Stimulated activated CD4-positive, alpha-beta T cell treated with anti-CD3 and anti-CD28 coated beads, Interleukin-1b, Interleukin-23, amount 100 ng/mL, for 24 hours (primary cell): ENCODE measurements at places on chromosomes 6 and 20.

DNA sequence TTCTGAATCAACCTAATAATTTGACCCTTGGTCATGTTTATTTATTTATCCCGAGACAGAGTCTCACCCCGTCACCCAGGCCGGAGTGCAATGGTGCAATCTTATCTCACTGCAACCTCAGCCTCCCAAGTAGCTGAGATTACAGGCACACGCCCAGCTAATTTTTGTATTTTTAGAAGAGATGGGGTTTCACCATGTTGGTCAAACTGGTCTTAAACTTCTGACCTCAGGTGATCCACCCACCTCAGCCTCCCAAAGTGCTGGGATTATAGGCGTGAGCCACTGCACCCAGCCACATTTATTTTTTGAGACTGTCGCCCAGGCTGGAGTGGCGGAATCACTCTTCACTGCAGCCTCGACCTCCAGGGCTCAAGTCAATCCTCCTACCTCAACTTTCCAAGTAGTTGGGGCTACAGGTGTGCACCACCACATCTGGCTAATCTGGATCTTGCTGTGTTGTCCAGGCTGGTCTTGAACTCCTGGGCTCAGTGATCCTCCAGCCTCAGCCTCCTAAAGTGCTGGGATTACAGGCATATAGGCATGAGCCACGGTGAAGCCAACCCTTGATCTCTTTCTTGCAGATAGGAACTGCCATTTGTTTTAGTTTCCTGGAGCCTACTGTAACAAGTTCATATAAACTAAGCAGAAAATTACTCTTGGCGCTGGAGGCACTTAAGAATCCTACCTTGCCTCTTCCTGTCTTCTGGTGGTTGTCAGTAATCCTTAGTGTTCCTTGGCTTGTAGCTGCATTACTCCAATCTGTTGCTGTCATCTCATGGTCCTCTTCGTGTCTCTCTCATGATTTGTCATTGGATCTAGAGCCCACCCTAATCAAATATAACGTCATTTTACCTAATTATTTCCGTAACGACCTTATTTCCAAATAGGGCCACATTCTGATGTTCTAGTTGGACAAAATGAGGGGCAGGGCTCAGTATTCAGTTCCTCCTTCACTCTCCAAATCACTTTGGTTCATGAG, 2.3 kb downstream of the RPS18 start:
- DNase-seq, result no peak

DNA sequence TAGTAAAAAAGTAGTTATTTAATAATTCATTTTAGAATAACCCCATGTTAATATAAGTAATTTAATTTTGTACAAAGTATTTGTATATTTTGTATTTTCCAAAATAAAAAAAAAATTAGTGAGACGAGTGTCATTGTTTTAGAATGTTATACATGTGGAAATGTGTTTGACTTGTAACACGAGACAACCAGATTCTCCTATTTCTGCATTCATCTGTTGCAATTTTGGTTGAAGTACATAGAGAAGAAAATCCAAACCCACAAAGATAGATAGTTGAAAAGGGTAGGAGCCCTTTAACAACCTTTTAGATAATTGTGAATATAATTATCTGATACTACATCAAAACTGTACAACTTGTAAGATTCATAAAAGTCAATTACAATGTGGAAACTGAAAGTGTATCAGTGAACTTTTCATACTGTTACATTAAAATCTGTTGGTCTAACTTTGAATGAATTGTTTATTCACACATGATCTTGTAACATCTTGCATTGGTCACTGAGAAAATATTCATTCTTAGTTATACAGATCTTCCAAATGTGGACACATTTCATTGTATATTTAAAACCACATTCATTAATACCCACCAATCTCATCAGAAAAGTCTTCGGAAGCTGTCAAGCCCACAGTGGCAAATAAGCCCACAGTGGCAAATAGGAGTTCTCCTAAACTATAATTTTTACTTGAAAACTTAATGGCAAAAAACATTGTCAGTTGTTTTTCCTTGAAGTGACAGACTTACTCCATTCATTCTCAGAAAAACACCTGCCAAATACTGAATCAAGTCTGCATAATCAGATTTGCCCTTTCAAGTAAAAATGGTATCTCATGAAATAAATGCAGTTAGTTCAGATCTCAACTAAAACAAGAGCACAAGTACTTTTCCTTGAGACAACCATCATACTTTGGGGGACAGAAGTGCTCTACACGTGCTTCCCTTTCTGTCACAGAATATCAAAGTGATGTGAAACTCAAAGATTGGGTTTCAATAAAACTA, 52.8 kb downstream of the FKBP5 start:
- DNase-seq, result no peak

DNA sequence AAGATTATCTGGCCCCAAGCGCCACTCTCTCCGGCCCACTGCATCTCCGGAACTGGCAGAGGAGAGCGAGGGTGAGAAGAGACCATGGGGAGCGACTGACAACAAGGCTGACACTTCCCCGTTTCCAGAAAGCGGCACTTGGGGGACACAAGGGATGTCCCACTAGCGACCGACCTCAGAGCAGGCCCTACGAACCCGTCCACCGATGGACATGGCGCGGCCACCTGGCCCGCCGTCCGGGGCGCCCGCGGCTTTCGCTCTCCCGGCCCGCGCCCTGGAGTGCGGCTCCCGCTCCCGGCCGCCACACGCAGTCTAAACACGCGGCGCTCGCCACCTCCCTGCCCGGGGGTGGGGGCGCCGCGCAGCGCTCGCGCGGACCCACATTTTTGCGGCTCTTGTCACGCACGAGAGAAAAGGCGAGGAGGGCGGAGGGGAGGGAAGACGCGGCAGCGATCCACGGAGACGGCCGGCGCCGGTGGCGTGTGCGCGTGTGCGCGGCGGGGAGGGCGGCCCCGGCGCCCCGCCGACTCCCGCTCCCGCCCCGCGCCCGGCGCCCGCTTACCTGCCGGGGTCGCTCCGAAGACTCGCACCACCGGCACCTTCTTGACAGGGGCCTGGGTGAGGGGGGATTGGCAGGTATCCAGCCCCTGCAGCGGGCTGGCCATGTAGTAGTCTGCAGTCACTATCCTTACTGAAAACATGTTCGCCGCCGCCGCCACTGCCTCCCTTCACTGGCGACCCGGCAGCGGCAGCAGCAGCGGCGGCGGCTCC, 645 bp downstream of the REV3L start:
- DNase-seq, result peak; percentile 32

GRCh38 chr20:57047281-57048026, 219.0 kb downstream of the BMP7 start:
- no peak for DNase-seq

DNA sequence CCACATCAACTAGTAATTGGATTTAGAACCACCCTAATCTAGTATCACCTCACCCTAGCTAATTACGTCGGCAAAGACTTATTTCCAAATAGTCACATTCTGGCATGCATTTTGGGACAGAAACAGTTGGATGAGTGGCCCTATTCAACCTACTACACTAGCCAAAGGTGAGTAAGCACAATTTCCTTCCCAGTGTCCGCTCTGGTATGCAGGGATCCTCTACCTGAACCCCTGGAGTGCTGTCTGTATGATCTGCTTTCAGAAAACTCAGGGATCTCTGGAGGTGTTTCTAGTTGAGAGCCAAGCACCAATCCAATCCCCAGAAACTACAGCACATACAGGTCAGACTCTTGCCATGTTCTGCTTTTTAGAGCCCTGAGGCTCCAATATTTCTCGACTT, 717.4 kb upstream of the MANEA start:
- DNase-seq, result no peak

DNA sequence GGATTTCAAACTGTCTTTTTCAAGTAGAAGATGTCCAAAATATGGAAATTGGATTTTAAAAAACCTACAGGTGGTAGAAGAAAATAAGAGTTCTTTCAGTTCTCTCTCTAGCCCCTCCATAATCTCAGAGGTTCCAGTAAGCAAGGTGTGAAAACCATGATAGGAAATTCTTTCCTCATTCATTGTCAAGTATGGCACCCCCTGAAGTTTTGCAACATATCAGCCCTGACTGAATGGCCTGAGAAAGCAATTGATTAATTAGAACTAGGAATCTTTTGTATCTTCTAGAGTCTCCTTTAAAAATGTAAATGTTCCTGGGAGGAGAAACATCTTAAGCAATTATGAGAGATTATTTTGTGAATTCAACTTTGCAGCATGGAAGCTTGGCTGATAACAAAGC, 198.7 kb upstream of the STXBP5 start:
- no peak for DNase-seq

- DNase-seq, result no peak
These were observed 129.2 kb downstream of the ATXN1 start for GRCh38 chr6:16632101-16632500.

DNA sequence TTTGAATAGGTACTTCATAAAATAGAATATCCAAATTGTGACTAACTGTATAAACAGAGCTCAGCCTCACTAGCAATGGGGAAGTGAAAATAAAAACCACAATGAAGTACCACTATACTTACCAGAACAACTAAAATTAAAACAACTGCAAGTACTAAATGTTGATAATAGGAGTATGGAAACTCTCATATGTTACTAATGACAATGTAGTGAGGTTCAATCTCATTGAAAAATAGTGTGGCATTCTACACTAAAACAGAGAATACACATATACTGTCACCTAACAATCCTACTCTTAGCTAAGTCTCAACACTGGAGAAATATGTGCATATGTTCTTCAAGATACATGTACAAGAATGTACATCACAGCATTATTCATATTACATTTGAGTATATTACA, 132.0 kb upstream of the CARMIL1 start:
- DNase-seq, result no peak

DNA sequence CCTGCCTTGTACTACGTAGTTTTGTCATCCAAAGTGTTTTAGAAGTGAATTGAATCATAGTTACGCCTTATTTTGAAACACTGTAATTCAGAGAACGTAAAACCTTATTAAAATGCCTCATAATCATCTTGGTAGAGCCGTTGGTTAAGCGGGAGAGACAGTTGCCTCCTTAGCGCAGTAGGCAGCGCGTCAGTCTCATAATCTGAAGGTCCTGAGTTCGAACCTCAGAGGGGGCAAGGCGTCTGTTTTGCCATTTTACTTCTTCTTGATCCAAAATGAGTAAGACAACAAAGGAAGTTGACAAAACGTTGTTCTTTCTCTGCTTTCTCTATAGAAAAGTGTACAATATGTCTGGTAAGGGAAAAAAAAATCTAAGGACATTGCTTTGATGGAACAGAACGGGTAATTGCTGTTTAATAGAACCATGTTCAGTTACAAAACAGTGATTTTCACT, 20.7 kb upstream of the TRIM27 start:
- peak; percentile 59 for DNase-seq

DNA sequence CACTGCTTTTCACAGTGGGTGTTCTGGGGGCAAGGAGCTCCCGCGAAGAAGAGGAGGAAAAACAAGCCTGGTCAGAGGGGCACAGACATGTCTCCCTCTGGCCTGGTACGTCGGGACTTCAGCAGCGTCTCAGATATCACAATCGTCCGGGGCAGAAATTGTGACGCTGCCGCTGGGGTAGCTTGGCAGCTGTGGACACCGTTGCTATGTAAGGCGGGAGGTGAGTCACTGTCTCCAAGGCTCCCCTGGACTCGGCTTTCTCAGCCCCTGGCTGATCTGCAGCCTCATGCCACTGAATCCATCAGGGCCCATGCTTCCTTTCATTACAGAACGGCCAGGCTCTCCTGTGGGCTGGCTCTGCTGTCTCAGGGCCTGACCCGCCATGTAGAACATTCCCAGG, 98.7 kb downstream of the SULF2 start:
- DNase-seq, result no peak

- DNase-seq, result no peak
These were observed 45.9 kb downstream of the UBE3D start for GRCh38 chr6:83019741-83020140.

GRCh38 chr20:6086868-6087267, 33.0 kb upstream of the LRRN4 start:
- no peak for DNase-seq

DNA sequence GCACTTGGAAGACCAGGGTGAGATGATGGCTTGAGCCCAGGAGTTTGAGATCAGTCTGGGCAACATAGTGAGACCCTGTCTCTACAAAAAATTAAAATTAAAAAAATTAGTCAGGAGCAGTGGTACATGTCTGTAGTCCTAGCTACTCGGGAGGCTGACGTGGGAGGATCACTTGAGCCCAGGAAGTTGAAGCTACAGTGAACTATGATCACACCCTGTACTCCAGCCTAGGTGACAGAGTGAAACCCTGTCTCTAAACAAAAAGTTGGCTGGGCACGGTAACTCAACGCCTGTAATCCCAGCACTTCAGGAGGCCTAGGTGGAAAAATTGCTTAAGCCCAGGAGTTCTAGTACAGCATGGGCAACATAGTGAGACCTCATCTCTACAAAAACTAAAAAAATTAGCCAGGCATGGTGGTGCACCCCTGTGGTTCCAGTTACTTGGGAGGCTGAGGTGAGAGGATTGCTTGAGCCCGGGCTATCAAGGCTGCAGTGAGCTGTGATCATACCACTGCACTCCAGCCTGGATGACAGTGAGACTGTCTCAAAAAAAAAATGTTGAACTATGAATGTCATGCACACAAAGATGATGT, 60.8 kb upstream of the MYL9 start:
- DNase-seq, result no peak

GRCh38 chr20:59082981-59083380, 40.4 kb upstream of the PRELID3B start:
- DNase-seq, result no peak

DNA sequence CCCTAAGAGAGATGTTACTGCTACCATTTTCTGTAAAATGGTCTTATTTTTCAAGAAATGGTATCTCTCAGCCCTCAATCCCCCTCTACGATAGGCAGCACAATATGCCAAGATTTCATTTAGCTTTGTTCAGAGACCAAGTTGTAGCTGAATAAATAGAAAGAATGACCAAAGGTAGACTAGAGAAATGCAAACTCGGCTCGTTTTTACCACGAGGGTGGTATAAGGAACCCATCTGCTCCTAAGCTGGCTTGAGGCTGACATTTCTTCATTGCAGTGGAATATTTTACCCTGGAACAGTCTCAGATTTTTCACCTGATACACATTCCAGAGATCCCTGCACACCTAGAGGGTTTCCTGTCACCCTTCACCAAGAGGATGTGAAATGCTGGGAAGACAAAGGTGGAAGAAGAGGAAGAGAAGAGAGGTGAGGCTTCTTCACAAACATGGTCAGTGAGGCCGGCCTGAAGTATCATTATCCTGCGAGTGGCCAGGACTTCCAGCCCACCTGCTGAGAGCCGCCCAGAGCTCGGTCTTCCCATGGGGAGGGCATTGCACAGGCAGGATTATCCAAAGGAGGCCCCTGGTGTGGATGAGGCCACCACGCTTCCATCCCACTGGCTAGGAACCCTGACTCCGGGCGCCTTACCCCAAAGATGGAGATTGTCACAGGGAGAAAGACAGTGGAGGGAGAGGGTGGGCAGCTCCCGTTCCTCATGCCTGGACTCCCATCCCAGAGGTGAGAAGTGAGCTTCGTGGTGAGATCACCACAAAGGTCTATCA, 57.1 kb upstream of the AFDN start:
- no peak for DNase-seq
